ENCODE measurements at places on chromosomes 7 and 10. TPM values are rescaled to one million over a fixed set of nuclear protein-coding genes. Genes with fewer than 3 reads are reported as not detected.

The TMEM213 gene
- total RNA-seq: not detected

The SPDYE2B gene
- total RNA-seq: not detected

The R3HCC1L gene
- 13.1 TPM for total RNA-seq

The ZKSCAN5 gene
- 8.1 TPM for total RNA-seq

The ZNF138 gene
- total RNA-seq: 2.3 TPM

The HGF gene
- 51.1 TPM for total RNA-seq

The FBXL13 gene
- total RNA-seq: 2.0 TPM

The C10orf143 gene
- 0.13 TPM for total RNA-seq

The ICA1 gene
- 0.13 TPM for total RNA-seq

The RNF148 gene
- total RNA-seq: 0.43 TPM

The OR2A2 gene
- total RNA-seq: not detected

The CDNF gene
- 2.6 TPM for total RNA-seq

The UTF1 gene
- not detected for total RNA-seq

The GJD4 gene
- 0.10 TPM for total RNA-seq

The INSYN2A gene
- 0.13 TPM for total RNA-seq

The NEUROD6 gene
- not detected for total RNA-seq

The FBH1 gene
- 99.9 TPM for total RNA-seq

The LMTK2 gene
- 11.8 TPM for total RNA-seq

The PDZD7 gene
- 5.5 TPM for total RNA-seq

The PNPLA8 gene
- 23.2 TPM for total RNA-seq

The CLRN3 gene
- total RNA-seq: not detected

The MAGI2 gene
- total RNA-seq: 9.8 TPM

The HABP2 gene
- not detected for total RNA-seq

The SAP25 gene
- 0.13 TPM for total RNA-seq

The FANK1 gene
- total RNA-seq: 12.4 TPM

The FOXI2 gene
- not detected for total RNA-seq

Measured in smooth muscle cell of the pulmonary artery (primary cell).